Right forelimb (tissue), 1 donor: ENCODE measurements at places on chromosomes 3 and 15.
A peak's percentile ranks its signal among the peaks of the same experiment; 100 is the strongest.

DNA sequence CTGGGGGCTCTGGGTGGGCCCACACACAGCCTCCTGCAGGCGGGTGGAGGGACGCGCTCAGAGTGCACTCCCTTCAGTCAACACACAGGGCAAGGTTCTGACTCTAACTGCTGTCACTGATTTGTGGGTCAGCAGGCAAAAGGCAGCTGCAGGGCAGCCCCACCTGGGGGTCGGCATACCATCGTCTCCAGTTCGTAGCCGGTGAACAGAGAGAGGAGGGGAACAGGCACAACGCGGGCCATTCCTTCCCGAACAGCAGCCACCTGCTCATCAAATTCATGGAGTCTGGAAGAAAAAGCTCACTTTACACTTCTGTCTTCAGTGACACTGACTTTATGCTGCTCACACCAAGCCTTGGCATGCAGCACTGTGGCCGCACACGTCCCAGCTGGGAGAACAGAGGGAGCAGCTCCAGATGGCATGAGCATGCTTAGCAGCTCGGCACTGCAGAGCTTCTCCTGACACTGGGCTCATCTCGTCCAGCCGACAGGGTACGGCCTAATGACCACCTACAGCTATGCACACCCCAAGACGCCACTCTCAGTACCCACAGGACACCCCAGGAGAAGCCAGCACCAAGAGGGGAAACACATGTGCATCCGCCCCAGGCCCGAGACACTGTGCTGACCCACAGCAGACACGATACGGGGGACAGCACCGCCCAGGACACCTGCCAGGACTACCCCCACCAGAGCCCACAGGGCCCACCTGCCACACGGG is 14.4 kb upstream of the OCA2 start:
- DNase-seq, result no peak

DNA sequence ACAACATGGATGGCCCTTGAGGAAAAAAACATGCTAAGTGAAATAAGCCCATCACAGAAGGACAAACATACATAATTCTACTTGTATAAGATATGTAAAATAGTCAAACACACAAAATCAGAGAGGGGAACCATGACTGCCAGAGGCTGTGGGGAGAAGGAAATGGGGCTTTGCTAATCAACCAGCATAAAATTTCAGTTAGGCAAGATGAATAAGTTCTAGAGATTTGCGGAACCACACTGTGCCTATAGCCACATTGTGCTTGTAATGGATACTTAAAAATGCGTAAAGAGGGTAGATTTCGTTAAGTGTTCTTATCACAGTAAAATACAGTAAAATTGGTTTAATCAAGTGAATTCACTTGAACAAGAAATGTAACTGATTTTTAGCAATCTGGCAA is 33.7 kb upstream of the SPTBN5 start:
- DNase-seq, result no peak

- DNase-seq, result no peak
Measured at GRCh38 chr3:4464576-4464975, 2.5 kb downstream of the SUMF1 start.

- DNase-seq, result no peak
Measured at GRCh38 chr15:93029836-93030429, 59.1 kb downstream of the RGMA start.

DNA sequence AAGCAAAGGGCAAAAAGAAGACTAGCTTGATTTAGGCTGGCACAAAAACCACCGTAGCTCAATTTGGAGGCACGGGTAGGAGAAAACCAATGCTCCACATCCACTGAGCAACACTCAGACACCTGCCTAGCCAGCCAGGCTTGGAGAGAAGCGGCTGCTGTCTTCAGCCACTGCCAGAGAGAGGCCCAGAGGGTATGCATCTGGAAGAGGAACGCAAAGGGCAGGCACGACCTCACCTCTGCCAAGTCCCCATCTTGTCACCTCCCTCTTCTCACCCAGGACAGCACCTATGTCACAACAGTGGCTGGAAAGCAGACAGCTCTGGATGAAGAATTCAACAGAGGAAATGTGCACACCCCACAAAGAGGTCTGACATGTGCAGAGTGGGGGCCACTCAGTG is 93.5 kb downstream of the ADAMTS17 start:
- no peak for DNase-seq

- DNase-seq, result no peak
Measured at GRCh38 chr3:57206423-57206822, 6.6 kb upstream of the HESX1 start.

GRCh38 chr15:100902436-100903167 is 16.6 kb upstream of the LRRK1 start:
- DNase-seq, result peak; percentile 94

DNA sequence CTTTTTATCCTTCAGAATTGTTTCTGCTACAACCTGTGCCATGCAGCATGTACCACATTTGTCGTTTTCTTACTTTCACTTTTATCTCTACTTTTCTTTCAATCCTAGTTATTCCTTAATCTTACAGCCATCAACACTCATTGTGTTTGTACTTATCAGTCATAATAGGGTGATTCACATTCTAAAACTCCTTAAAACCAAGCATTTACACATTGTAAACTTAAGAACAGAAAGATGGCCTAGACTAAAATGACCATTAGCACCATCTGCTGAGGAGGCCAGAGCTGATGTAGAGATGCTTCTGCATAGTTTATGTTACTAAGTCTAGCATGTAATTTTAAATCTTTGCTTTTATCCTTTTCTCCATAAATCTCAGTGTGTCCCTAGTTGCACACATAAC is 25.5 kb downstream of the EIF2AK4 start:
- no peak for DNase-seq

DNA sequence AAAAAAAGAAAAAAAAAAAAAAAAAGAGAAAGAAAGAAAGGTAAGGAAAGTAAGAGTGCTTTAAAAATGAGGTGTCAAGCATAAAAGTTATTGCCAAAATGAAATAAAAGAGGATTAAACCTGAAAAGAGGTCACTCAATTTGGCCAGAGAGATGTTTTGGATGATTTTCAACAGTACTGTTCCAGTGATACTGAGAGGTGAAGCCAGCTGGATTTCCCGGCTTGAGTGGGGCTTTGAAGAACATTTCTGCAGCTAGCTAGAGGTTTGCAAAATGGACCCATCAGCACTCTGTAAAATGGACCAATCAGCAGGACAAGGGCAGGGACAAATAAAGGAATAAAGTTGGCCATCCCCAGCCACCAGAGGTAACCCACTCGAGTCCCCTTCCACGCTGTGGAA is 128.5 kb downstream of the LSAMP start:
- DNase-seq, result no peak

- DNase-seq, result no peak
Measured at GRCh38 chr15:32994810-32995424, 199.6 kb downstream of the FMN1 start.

DNA sequence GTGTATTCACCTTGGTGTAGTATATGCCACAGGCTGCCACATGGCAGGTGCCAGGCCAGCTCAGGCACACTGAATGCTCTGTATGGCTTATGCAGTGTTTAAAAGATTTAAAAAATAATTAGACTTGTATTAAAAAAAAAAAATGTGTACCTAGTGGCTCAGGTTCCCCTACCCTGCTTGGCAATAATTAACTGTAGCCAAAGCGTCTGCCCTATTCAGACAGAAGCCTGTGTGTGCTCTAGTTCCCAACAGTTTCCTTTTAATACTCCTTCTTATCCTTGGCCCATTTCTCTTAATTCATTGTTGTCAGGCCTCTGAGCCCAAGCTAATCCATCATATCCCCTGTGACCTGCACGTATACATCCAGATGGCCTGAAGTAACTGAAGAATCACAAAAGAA is 752.2 kb upstream of the CFAP20DC start:
- DNase-seq, result no peak

- DNase-seq, result peak; percentile 64
Measured at GRCh38 chr15:40844696-40845030, 815 bp downstream of the SPINT1 start.

DNA sequence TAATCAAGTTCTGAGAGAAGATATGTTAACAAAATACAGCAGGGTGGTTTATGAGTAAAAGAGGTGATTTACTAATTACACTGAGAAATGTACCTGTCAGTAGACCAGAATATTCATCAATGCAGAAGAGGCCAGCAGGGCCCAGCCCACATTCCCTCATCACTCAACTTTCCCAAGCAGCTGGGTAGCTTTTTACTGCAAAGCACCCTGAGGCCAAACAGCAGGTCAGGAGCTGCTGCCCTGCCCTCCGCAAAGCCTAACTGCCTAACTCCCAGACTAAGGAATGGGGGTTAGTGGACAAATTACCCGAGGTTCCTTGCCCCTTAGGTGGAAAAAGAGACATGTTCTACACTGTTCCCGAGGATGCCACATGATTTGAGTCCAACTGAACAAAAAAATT is 108.2 kb downstream of the TBL1XR1 start:
- DNase-seq, result no peak
